ENCODE measurements at places on chromosomes 5 and 9.
A peak's percentile ranks its signal among the peaks of the same experiment; 100 is the strongest.

GRCh38 chr5:62779010-62779422 is 200.4 kb downstream of the LRRC70 start:
- no peaks in the 10 kb centered on the region for H3K4me1 ChIP-seq
- H3K27ac ChIP-seq = no peak overlapping the region
- no peaks in the 10 kb centered on the region for H3K36me3 ChIP-seq
- no peak for DNase-seq
- H3K4me3 ChIP-seq = no peak overlapping the region

DNA sequence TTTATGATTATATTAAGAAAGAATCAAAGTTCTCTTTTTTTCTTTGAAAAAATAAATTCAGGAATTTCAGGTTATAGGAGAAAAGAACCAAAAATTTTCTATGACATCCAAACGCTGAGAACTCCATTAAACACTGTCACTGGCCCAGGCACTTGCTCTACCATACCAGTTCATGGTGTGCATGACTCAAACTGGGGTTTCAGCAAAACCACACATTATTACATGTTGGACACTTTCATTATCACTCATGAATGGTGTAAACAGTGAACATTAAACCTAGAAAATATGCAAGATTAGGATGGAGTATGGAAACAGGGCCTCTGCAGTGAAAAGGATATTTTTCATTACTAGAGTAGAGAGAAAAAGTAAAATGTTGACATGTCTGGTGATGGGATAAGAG is 369.9 kb upstream of the FAM174A start:
- H3K36me3 ChIP-seq = no peaks in the 10 kb centered on the region
- H3K27me3 ChIP-seq = no peaks in the 10 kb centered on the region
- H3K4me3 ChIP-seq = no peak overlapping the region
- DNase-seq = no peak
- H3K27ac ChIP-seq = no peak overlapping the region
- H3K4me1 ChIP-seq = no peaks in the 10 kb centered on the region

GRCh38 chr5:65128226-65128625 is 353.5 kb downstream of the ADAMTS6 start:
- no peak overlapping the region for H3K4me3 ChIP-seq
- H3K36me3 ChIP-seq = no peaks in the 10 kb centered on the region
- no peak overlapping the region for H3K27ac ChIP-seq
- H3K4me1 ChIP-seq = no peaks in the 10 kb centered on the region

DNA sequence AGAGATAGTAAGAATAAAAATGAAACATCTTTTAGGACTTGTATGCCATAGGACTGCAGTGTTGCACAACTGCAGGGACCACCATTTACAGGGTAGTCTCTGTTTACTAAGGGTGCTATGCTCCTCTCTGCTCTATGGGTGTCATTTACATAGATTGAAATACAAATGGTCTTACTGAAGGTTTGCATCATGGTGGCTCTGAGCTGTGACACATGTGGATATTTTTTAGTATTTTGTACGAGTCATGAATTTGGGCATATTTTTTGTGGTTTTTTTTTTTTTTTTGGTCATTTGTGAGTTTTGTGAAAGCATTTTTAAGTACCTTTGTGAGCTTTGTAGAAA is 47.4 kb downstream of the CSNK1G3 start:
- H3K4me3 ChIP-seq = no peak overlapping the region
- no peaks in the 10 kb centered on the region for H3K27me3 ChIP-seq
- no peaks in the 10 kb centered on the region for H3K36me3 ChIP-seq
- no peak for DNase-seq

- no peaks in the 10 kb centered on the region for H3K36me3 ChIP-seq
- H3K4me3 ChIP-seq = no peak overlapping the region
- no peak for DNase-seq
- H3K27ac ChIP-seq = no peak overlapping the region
- H3K4me1 ChIP-seq = no peaks in the 10 kb centered on the region
Measured at GRCh38 chr5:110900829-110901228, 162.0 kb downstream of the SLC25A46 start.

- H3K27me3 ChIP-seq = no peaks in the 10 kb centered on the region
- H3K4me1 ChIP-seq = no peaks in the 10 kb centered on the region
- H3K4me3 ChIP-seq = no peak overlapping the region
Measured at GRCh38 chr5:137565450-137565849, 66.3 kb upstream of the SPOCK1 start.

- H3K27me3 ChIP-seq = peaks cover 5% of the 10 kb centered on the region
- H3K27ac ChIP-seq = no peak overlapping the region
- H3K4me3 ChIP-seq = no peak overlapping the region
- H3K4me1 ChIP-seq = peaks cover 12% of the 10 kb centered on the region
- DNase-seq = no peak
- H3K36me3 ChIP-seq = no peaks in the 10 kb centered on the region
Measured at GRCh38 chr9:130175355-130175754, 3.2 kb downstream of the NCS1 start.

DNA sequence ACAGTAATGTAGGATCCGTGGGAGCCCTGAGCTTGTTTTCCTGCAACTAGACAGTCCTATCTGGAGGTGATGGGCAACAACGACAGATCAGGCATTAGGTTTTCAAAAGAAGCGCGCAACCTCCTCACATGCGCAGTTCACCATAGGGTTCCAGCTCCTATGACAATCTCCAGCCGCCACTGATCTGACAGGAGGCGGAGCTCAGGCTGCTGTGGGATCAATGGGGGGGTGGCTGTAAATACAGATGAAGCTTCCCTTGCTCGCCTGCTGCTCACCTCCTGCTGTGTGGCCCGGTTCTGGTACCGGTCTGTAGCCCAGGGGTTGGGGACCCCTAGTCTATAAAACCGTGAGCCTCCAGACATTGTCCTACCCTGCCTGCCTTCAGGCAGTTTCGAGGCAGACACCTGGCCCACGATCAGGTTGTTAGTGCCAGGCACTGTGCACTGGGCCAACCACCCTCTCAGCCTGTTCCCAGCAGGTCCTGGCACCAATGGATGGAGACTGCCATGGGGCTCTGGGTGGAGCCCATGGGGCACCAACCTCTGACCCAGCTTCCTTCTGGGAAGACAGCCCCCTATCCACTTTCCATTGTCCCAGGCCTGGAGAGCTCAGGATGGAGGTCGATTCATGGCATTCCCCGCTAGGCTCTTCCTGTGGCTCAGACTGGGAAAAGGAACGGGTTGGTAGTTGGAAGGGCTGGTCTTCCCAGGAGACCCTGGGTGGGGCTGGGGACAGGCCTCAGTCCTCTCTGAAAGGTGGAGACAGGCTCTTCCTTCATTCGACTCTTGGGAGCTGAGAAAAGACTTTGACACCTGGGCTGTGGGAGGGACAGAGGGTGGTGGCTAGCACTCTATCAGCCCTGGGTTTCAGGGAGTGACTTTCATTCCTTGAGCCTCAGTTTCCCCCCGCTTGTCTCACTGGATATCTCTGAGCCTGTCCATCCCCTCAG is 1.7 kb downstream of the ENDOG start:
- DNase-seq = no peak
- H3K36me3 ChIP-seq = peaks cover 34% of the 10 kb centered on the region
- peaks cover 12% of the 10 kb centered on the region for H3K4me1 ChIP-seq
- peak overlapping the region; percentile 88 for H3K27ac ChIP-seq

DNA sequence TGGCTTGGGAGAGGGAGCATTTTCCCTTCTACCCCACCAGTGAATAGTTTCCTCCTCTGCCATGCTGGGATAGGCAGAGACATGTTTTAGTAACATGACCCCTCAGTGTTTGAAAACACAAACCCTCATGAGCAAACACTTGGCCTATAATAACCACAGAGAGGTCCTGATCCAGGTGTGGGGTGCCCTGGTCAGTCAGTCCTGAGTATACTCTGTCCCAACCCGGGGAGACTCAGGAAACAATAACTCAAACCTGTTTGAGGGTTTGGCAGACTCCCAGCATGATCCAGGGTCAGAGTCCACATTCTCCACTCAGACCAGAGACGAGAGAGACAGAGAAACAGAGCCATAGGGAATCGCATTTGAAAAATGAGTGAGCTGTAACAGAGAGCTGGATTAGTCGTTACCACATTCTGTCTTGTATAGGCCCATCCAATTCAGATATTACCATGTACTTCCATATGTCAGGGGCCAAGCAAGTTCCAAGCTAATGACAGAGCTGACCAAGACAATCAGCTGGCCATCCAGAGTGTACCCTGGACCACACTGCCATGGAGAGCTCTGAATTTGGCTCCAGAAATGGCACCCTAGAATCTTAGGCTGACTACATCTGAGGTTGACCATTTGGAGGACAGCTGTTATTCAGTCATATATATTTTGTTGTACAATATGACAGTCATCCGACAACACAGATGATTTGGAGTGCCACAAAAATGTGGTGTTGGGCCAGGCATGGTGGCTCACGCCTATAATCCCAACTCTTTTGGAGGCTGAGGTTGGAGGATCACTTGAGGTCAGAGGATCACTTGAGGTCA is 4.2 kb upstream of the CA9 start:
- no peak overlapping the region for H3K4me3 ChIP-seq
- no peak for DNase-seq
- no peaks in the 10 kb centered on the region for H3K36me3 ChIP-seq
- peaks cover 11% of the 10 kb centered on the region for H3K4me1 ChIP-seq
- H3K27me3 ChIP-seq = no peaks in the 10 kb centered on the region

DNA sequence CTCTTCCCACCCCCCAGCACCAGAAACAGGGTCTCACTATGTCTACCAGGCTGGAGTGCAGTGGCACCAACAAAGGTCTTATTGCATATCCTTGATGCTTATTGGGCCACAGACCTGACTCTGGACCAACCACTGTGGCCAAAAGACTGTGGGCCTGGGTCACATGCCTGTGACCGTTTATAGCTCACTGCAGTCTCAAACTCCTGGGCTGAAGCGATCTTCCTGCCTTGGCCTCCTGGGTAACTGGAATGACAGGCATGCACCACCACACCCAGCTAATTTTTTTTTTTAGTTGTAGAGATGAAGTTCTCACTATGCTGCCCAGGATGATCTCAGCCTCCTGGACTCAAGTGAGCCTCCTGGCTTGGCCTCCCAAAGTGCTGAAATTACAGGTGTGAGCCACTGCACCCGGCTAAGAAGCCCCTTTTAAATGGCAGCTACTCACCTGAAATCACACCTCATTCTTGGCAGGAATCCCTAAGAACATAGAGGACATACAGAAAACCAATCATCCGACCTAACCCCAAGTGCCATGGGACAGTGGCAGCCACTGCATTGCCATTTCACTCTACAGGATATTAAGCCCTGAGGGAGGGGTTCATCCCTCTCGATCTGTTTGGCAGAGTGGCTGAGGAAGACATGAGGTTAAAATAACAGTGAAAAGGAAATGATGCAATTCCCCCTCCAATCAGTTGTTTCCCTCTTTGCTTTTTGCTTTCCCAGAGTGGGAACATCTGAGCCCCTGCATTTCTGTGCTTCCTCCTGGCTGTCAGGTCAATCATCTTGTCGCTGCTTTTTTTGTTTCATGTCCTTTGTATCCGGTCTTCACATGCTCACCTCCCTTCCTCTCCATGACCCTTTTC is 74.6 kb downstream of the LRRC70 start:
- no peaks in the 10 kb centered on the region for H3K27me3 ChIP-seq
- H3K4me3 ChIP-seq = no peak overlapping the region
- no peak for DNase-seq
- H3K27ac ChIP-seq = no peak overlapping the region
